ENCODE measurements at places on chromosomes 16 and 17.

DNA sequence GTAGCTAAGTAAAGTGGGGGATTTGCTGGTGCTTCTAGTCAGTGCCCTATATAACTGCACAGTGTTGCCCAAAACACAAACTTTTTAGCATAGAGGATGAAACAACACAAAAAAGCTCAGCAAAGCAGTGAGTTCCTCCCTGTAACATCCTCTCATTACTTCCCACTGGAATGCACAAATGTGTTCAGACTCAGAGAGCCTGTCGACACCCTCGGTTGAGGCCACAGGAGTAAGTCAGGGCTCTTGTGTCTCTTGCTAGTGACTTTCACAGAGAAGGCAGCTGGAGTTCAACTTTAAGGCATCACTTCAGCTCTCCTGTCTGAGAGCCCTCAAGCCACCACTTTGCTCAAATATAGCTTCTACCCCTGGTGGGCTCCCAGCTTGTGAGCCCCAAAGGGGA, 107.2 kb upstream of the NETO2 start:
- DNase-seq: no peak

GRCh38 chr16:68492543-68493411, 44.5 kb upstream of the SMPD3 start:
- DNase-seq: no peak

DNA sequence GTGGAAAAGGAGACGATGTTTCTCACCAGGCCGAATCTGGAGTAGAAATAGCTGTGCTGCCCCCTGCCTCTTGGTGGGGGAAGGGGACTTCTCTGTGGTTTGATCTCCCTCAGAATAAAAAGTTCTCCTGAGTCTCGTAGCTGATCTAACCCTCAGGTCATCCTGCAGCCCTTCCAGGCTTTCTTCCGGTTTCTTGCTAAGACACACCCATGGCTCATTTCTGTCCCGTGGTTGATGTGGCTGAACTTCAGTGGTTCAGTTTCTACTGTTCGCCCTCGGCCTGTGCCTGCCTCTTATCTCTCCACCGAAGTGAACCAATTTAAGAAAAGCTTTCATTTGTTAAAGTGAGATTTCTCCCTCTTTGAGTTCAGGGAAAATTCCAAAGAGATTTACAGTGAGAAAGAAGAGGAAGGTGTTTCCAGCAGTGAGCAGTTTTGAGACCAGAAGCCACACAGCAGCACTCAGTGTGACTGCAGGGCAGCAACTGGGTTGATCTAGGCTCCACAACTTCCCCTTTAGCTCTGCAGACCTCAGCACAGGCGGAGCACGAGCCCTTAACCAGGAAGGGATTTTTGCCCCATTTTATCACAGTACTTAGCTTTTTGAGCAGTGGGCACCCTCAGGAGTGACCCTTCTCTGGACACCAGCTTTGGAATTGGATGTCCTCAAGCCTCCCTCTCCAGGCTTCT, 34.9 kb upstream of the CACNG5 start:
- no peak for DNase-seq

DNA sequence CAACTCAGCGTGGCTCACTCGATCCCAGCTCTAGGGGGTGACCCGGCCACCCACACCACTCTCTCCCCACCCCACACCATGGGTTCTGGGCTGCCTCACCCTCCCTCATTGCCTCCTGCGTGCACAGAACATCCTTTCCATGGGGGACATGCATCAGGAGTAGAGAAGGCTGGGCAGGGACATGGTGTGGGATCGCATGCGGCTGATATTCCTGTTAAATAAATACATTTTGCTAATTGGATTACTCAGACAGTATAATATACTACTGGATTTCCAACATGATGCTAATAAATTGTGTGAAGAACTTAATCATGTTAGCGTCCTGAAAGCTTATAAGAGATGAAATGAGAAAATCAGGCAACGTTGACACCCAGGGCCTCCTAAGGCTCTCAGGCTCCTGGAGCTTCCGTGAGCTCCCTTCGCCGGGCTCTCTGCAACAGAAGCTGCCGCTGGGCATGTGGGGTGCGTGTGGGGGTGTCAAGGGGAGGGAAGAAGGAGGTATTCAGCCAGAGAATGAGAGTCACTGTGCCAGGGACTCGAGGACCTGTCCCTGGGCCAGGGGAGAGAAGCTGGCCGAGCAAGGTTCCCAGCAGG, 173.1 kb upstream of the TNRC6C start:
- no peak for DNase-seq

DNA sequence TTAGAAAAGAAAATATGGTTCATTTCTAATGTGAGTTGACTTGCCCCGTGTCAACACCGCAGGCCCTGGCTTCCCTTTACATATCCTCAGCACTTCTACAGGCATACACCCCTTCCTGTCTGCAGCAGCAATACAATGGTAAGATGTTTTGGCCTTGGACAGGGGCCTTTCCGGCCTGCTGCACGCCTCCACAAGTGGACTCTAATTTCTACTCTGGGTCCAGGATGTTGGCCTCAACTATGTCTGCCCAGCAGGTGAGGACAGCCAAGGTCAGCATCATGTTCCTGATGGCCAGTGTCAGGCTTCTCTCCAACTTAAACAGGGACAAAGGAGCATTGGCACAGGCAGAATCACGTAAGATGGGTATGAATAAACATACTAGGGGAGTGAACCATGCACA, 11.0 kb downstream of the C17orf67 start:
- no peak for DNase-seq

- no peak for DNase-seq
Measured at GRCh38 chr17:19539841-19540311, 6.2 kb downstream of the SLC47A1 start.

DNA sequence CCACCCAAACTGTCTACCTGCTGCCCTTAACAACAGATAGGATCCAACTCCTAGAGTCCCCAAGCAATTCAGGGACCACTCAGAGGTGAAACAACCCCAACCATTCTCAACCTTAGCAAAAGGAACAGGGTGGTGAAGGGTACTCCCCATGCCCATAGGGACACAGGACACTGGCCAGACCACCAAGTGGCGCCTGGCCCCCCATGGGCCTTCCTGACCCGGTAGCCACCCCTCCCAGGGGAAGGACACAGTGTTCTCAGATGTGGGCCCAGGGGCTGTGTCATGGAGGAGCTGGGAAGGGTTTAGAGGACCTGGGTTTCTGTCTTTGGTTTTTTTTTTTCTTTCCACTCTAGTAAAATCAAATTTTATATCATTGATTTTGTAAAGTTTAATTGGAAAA, 9.7 kb upstream of the SLC25A39 start:
- DNase-seq: no peak

DNA sequence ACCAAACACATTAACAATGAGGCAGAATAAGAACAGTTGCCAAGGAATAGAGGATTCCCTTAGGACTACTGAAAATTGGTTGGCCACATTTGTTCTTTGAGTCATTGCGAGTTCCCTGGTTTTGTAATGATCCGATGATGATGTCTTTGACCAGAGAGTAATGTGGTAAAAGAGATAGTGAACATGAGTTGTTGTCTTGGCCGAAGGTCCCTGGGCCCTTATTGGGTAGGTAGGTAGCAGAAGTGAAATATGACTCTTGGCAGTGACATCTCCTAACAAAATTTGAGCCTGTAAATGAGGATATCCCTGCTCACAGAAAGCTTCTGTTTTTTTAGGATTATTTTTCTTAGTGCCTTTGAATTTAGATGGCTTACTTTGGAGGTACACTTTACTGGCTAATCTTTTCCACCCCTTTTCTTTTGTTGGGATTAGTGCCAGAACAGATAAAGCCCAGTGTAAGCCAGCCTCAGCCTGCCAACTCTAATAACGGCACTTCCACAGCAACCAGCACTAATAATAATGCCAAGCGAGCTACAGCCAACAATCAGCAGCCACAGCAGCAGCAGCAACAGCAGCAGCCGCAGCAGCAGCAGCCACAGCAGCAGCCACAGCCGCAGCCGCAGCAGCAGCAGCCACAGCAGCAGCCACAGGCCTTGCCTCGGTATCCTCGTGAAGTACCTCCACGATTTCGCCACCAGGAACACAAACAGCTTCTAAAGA, 47.2 kb downstream of the TNRC6A start:
- no peak for DNase-seq

DNA sequence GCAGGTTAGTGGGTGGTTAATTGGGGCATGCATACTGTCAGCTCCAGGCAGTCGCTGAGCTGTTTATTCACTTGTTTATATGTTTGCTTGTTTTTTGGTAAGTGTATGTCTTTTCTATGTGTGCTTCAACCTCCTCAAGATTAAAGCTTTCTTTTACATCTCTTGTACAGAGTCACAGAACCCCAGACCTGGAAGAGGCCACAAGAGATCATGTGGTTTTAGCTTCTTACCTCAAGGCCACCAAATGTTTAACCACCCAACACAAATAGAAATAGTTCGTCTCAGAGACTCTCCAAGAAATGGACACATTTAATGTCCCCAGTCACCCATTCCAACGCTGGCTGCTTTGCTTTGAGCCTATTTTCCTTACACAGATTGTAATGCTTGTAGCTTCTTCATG, 11.8 kb upstream of the TMEM98 start:
- no peak for DNase-seq

GRCh38 chr16:52271088-52271750, 275.7 kb downstream of the TOX3 start:
- DNase-seq: peak; percentile 74

- no peak for DNase-seq
Measured at GRCh38 chr17:76948301-76948700, 80.1 kb downstream of the MGAT5B start.

GRCh38 chr17:6668727-6669425, 17.3 kb downstream of the C17orf100 start:
- DNase-seq: no peak

DNA sequence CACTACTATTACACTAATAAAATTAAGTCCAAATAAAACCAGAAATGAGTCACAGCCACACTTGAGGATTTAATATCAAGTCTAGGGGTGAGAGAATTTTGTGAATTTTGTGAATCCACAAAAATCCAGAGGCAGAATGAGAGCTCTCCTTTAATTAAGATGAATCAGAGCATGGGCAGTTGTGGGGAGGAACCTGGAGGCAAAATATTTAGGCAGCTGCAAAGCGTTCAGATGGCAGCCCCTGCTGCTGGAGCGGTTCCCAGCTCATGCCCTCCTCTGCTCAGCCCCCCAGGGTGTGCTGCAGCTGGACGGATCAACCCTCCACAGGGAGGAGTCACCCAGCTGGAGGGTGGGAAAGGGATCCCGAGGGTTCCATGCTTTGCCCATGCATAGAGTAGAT, 43.4 kb upstream of the IRX6 start:
- no peak for DNase-seq

- no peak for DNase-seq
Measured at GRCh38 chr17:62824290-62825131, 16.4 kb upstream of the MARCHF10 start.

- no peak for DNase-seq
Measured at GRCh38 chr16:51167170-51167895, 16.3 kb upstream of the SALL1 start.

DNA sequence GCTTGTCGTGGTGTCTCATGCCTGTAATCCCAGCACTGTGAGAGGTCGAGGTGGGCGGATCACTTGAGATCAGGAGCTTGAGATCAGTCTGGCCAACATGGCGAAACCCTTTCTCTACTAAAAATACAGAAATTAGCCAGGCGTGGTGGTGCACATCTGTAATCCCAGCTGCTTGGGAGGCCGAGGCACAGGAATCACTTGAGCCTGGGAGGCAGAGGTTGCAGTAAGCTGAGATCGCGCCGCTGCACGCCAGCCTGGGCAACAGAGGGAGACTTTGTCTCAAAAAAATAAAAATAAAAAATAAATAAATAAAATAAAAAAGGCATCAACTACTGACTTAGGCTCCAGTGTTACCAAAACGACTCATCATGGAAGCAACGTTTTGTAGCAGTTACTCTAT, 115.5 kb downstream of the PLCG2 start:
- no peak for DNase-seq

DNA sequence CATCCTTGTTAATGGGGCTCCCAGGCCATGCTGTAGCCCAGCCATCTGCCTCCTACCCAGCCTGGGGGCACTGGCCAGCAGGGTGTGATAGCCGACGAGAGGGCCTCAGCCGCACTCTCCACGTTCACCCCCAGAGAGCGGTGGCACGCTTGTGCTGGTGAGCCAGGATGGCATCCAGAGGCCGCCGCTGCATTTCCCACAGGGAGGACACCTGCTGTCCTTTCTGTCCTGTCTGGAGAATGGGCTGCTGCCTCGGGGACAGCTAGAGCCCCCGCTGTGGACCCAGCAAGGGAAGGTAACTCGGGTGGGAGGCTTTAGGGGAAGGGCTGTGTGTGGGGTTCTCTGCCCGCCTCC, 27.4 kb downstream of the SGSM2 start:
- DNase-seq: no peak

GRCh38 chr16:27398894-27399853, 2.8 kb upstream of the IL21R start:
- DNase-seq: no peak

DNA sequence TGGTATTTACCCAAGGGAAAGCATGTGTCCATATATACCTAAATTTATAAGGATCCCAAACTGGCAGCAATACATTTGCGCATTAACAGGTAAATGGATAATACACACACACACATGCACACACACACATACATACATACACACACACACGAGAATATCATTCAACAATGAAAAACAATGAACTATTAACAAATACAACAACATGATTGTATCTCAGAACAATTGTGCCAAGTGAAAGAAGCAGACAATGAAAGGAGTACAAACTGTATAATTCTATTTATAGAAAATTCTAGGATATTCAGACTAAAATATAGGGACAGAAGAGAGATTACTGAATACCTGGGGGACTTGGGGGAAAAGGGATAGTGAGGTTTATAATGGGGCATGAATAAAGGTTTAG, 323.0 kb downstream of the KCNJ2 start:
- DNase-seq: no peak

DNA sequence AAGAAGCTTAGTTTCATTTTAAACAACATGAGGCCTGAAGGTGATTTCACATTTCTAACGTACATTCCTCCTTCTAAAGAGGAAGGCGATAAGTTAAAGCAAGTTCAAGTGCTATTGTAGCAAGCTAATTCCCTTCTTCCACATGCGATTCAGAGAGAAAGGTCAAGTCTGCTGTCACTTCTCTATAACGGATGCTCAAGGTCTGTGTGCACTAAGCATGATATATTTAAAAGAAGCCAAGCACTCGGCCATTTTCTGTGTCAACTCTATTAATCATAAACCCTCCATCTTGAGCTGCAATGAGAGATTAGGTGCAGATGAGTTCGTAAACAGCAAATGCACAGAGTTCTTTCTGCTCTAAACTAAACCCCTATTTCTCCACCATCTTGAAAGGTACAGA, 568.8 kb upstream of the ZFHX3 start:
- no peak for DNase-seq

- DNase-seq: no peak
Measured at GRCh38 chr17:21174713-21175112, 39.2 kb downstream of the TMEM11 start.

- peak; percentile 18 for DNase-seq
Measured at GRCh38 chr16:10181196-10182162, 749 bp downstream of the GRIN2A start.

- DNase-seq: no peak
Measured at GRCh38 chr17:51128076-51128475, 7.4 kb upstream of the SPAG9 start.

GRCh38 chr16:50238868-50239301, 27.5 kb upstream of the ADCY7 start:
- no peak for DNase-seq

- DNase-seq: no peak
Measured at GRCh38 chr17:66749217-66749832, 85.6 kb upstream of the CACNG5 start.
